Endothelial cell (in vitro differentiated cells): ENCODE measurements at places on chromosomes 1 and 21.

- no peak overlapping the region for H3K4me3 ChIP-seq
- no peak for DNase-seq
- H3K36me3 ChIP-seq, result peaks cover 3% of the 10 kb centered on the region
- peaks cover 17% of the 10 kb centered on the region for H3K4me1 ChIP-seq
- H3K27me3 ChIP-seq, result peaks cover 3% of the 10 kb centered on the region
Measured at GRCh38 chr1:14999441-14999840, 154.1 kb upstream of the TMEM51 start.

DNA sequence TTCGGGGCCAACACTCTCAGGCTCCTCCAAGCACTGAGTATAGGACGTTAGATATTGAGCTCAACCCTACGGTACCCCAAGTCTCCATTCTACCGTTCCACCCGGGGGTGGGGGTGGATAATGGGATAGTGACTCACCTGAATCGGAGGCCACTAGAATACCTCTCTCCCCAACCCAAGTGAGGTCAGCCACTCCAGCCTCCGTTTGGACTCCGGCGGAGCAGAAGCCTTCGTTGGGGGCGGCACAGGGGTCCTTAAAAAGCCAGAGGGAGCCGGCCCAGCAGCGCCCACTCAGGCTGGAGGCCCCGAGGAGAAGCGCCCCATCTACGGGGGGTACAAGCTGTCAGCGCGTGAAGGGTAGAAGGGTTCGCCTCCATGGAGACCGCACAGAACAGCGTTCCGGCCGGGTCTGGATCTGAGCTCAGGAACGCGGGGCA is 556 bp downstream of the WDR77 start:
- peak overlapping the region; percentile 74 for H3K27ac ChIP-seq
- peaks cover 7% of the 10 kb centered on the region for H3K27me3 ChIP-seq
- H3K4me3 ChIP-seq, result peak overlapping the region; percentile 99
- no peak for DNase-seq
- peaks cover 14% of the 10 kb centered on the region for H3K36me3 ChIP-seq
- peaks cover 40% of the 10 kb centered on the region for H3K4me1 ChIP-seq

- no peak overlapping the region for H3K4me3 ChIP-seq
- H3K36me3 ChIP-seq, result no peaks in the 10 kb centered on the region
Measured at GRCh38 chr1:101420406-101420805, 183.6 kb downstream of the S1PR1 start.

- peaks cover 54% of the 10 kb centered on the region for H3K4me1 ChIP-seq
- H3K4me3 ChIP-seq, result peak within 1 kb of the TSS; percentile 98
- DNase-seq, result peak; percentile 28
- H3K36me3 ChIP-seq, result peaks cover 4% of the 10 kb centered on the region
- peaks cover 10% of the 10 kb centered on the region for H3K27me3 ChIP-seq
Measured at GRCh38 chr1:32538887-32539583, at the start of gene ZBTB8A. Gene ZBTB8A (plus strand): TSS chr1:32539427. CDS start chr1:32592932, 53,505 bp downstream.

GRCh38 chr21:33817663-33818451 is 97.7 kb downstream of the ATP5PO start:
- H3K4me1 ChIP-seq, result peaks cover 23% of the 10 kb centered on the region
- H3K27me3 ChIP-seq, result peaks cover 5% of the 10 kb centered on the region
- DNase-seq, result no peak
- no peak overlapping the region for H3K27ac ChIP-seq
- H3K36me3 ChIP-seq, result peaks cover 34% of the 10 kb centered on the region
- H3K4me3 ChIP-seq, result no peak overlapping the region

DNA sequence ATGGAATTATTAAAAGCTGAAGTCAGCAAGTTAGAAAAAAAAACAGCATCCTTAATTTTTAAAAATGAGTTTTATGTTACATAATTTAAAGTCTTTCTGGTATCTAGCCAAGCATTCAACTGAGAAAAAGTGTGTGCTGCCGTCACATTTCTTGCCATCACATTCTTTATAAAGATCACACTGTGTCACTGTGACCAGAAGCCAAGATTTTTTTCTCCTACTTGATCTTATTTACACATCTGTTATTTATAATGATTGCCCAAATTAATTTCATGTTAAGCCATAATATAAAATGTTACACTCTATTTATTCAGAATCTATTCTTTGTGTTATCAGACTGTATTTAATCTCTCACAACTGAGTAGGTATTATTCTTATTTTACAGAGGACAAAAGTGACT is 1603.7 kb downstream of the PLA2G4A start:
- H3K36me3 ChIP-seq, result no peaks in the 10 kb centered on the region
- DNase-seq, result no peak
- H3K27ac ChIP-seq, result no peak overlapping the region
- H3K4me3 ChIP-seq, result no peak overlapping the region
- no peaks in the 10 kb centered on the region for H3K4me1 ChIP-seq
- no peaks in the 10 kb centered on the region for H3K27me3 ChIP-seq

- peaks cover 5% of the 10 kb centered on the region for H3K4me1 ChIP-seq
- H3K36me3 ChIP-seq, result peaks cover 7% of the 10 kb centered on the region
- no peak overlapping the region for H3K27ac ChIP-seq
- H3K4me3 ChIP-seq, result no peak overlapping the region
Measured at GRCh38 chr1:6587261-6588005, 7.6 kb downstream of the ZBTB48 start.

GRCh38 chr1:212487774-212488435 is 55.2 kb downstream of the NENF start:
- peaks cover 3% of the 10 kb centered on the region for H3K27me3 ChIP-seq
- peaks cover 13% of the 10 kb centered on the region for H3K4me1 ChIP-seq
- H3K27ac ChIP-seq, result no peak overlapping the region
- H3K36me3 ChIP-seq, result no peaks in the 10 kb centered on the region
- DNase-seq, result no peak

DNA sequence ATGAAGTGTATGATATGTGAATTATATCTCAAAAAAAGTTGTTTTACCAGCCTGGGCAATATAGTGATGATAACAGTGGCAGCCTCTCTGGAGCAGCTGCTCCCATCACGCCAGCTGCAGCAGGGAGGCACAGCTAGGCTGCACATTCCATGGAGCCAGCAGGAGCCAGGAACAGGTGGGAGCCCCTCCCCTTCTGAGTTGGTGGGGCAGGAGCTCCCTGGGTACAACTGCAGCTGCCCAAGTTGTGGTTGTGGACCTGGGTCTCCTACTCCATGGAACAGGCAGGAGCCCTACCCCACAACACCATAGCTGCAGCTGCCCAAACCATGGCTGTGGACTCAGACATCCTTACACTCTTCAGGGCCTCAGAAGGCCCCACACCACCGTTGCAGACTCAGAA is 21.7 kb upstream of the FNBP1L start:
- peaks cover 5% of the 10 kb centered on the region for H3K27me3 ChIP-seq
- H3K4me3 ChIP-seq, result no peak overlapping the region
- no peak for DNase-seq
- H3K27ac ChIP-seq, result no peak overlapping the region
- H3K4me1 ChIP-seq, result no peaks in the 10 kb centered on the region

GRCh38 chr21:44441581-44442265 is 13.6 kb upstream of the LRRC3 start:
- H3K27ac ChIP-seq, result no peak overlapping the region
- H3K4me3 ChIP-seq, result no peak overlapping the region
- H3K36me3 ChIP-seq, result no peaks in the 10 kb centered on the region
- DNase-seq, result no peak
- peaks cover 2% of the 10 kb centered on the region for H3K27me3 ChIP-seq

GRCh38 chr1:58991305-58991704 is 207.5 kb upstream of the JUN start:
- no peak overlapping the region for H3K27ac ChIP-seq
- H3K27me3 ChIP-seq, result no peaks in the 10 kb centered on the region
- H3K36me3 ChIP-seq, result no peaks in the 10 kb centered on the region
- DNase-seq, result no peak

GRCh38 chr1:97202481-97203380 is 481.1 kb downstream of the PTBP2 start:
- no peaks in the 10 kb centered on the region for H3K4me1 ChIP-seq
- H3K4me3 ChIP-seq, result no peak overlapping the region

DNA sequence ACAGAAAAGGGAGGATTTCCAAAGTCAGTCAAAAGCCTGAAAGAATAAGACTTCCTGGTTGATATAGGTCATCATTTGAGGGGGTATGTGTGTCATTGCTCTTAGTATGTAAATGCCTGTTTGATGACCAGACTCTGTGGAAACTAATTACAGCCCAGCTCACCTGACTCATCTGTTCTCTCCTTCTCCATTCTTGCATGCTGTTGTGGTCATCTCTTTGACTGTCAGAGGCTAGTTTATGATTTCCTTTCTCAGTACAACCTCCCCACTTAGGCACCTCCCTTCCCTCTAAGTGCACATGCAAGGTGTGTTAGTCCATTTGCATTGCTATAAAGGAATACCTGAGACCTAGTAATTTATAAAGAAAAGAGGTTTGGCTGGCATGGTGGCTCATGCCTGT is 2.4 kb upstream of the C1orf116 start:
- DNase-seq, result no peak
- H3K27ac ChIP-seq, result no peak overlapping the region
- H3K4me3 ChIP-seq, result no peak overlapping the region
- H3K27me3 ChIP-seq, result no peaks in the 10 kb centered on the region

- H3K27me3 ChIP-seq, result peaks cover 1% of the 10 kb centered on the region
- H3K4me1 ChIP-seq, result peaks cover 6% of the 10 kb centered on the region
Measured at GRCh38 chr1:205858141-205858961, 8.4 kb upstream of the PM20D1 start.
